Panc1 (cell line): ENCODE measurements at places on chromosomes 6 and 20. TPM values are rescaled to one million over a fixed set of nuclear protein-coding genes. Genes with fewer than 3 reads are reported as not detected.

CLPSL2 gene
- 0.57 TPM for total RNA-seq

ARMH2 gene
- total RNA-seq = not detected

EDN3 gene
- not detected for total RNA-seq

HSPA1L gene
- 2.8 TPM for total RNA-seq

C20orf144 gene
- total RNA-seq = not detected

SLC32A1 gene
- total RNA-seq = not detected

WFDC5 gene
- total RNA-seq = not detected

WFDC2 gene
- 1.6 TPM for total RNA-seq

ARFGEF3 gene
- 1.5 TPM for total RNA-seq

SFTA2 gene
- total RNA-seq = not detected

NR2E1 gene
- total RNA-seq = 0.13 TPM

KCNQ2 gene
- 19.4 TPM for total RNA-seq

PRND gene
- total RNA-seq = not detected

ZNF322 gene
- total RNA-seq = 31.2 TPM

GSTA2 gene
- total RNA-seq = not detected

PBOV1 gene
- total RNA-seq = not detected

C2 gene
- 1.0 TPM for total RNA-seq

GPX5 gene
- not detected for total RNA-seq

DDX43 gene
- total RNA-seq = 24.9 TPM

PPP1R3G gene
- total RNA-seq = 0.44 TPM

PACSIN1 gene
- 0.18 TPM for total RNA-seq

FRK gene
- total RNA-seq = 2.5 TPM

HUS1B gene
- total RNA-seq = 0.74 TPM

SLC22A2 gene
- total RNA-seq = not detected

BPIFA1 gene
- not detected for total RNA-seq

GFRA4 gene
- not detected for total RNA-seq

MTFR2 gene
- total RNA-seq = 12.8 TPM

DPPA5 gene
- not detected for total RNA-seq

NCR2 gene
- not detected for total RNA-seq

LAMA2 gene
- 0.28 TPM for total RNA-seq

DDO gene
- total RNA-seq = 0.39 TPM

RIN2 gene
- total RNA-seq = 25.0 TPM

GLP1R gene
- total RNA-seq = not detected

WFDC10B gene
- not detected for total RNA-seq

LRRC73 gene
- 2.9 TPM for total RNA-seq

TCEA2 gene
- 38.5 TPM for total RNA-seq

POM121L2 gene
- total RNA-seq = not detected

FOXQ1 gene
- 11.7 TPM for total RNA-seq

IMPG1 gene
- not detected for total RNA-seq

KIF3B gene
- 67.8 TPM for total RNA-seq

PRICKLE4 gene
- 1.6 TPM for total RNA-seq

CDK5RAP1 gene
- total RNA-seq = 34.8 TPM

COL9A3 gene
- total RNA-seq = 46.6 TPM

SRSF3 gene
- total RNA-seq = 356 TPM

SNHG17 gene
- total RNA-seq = 60.1 TPM

CST5 gene
- total RNA-seq = not detected

CGA gene
- total RNA-seq = not detected

MDFI gene
- 0.54 TPM for total RNA-seq

TCP11 gene
- not detected for total RNA-seq

HLA-DRA gene
- 1.7 TPM for total RNA-seq

ULBP1 gene
- 3.1 TPM for total RNA-seq

GPLD1 gene
- total RNA-seq = 0.98 TPM
